Activated CD4-positive, alpha-beta memory T cell treated with anti-CD3 and anti-CD28 coated beads, Interleukin-2, amount 10 ng/mL, durations not matched to agents 7 days and 5 days (primary cell): ENCODE measurements at places on chromosomes 4 and X. TPM values are rescaled to one million over a fixed set of nuclear protein-coding genes. Genes with fewer than 3 reads are reported as not detected.

Gene TLR6
- 5.4 TPM for total RNA-seq

Gene WAS
- 157 TPM for total RNA-seq

Gene MAGEA3
- total RNA-seq, result not detected

Gene HTATSF1
- 64.1 TPM for total RNA-seq

Gene ZNF711
- 0.30 TPM for total RNA-seq

Gene CT83
- not detected for total RNA-seq

Gene BMPR1B
- total RNA-seq, result not detected

Gene STOX2
- total RNA-seq, result not detected

Gene PAGE2B
- total RNA-seq, result 1.0 TPM

Gene CXCL3
- not detected for total RNA-seq

Gene TEC
- total RNA-seq, result 0.80 TPM

Gene SLC10A4
- total RNA-seq, result not detected

Gene SPANXN3
- not detected for total RNA-seq

Gene STATH
- total RNA-seq, result not detected

Gene ATP2B3
- total RNA-seq, result not detected

Gene RENBP
- 12.1 TPM for total RNA-seq

Gene GRPR
- total RNA-seq, result not detected

Gene VSIG4
- not detected for total RNA-seq

Gene FMR1NB
- total RNA-seq, result not detected

Gene C4orf54
- total RNA-seq, result not detected

Gene FABP2
- total RNA-seq, result not detected

Gene TLL1
- total RNA-seq, result not detected

Gene FAM149A
- total RNA-seq, result not detected

Gene RBM46
- not detected for total RNA-seq

Gene STK32B
- total RNA-seq, result not detected

Gene GYPA
- total RNA-seq, result not detected

Gene ATOH1
- not detected for total RNA-seq

Gene KIAA1210
- total RNA-seq, result not detected

Gene CXorf49B
- total RNA-seq, result not detected

Gene TEX11
- not detected for total RNA-seq

Gene UTP14A
- 15.3 TPM for total RNA-seq
